Gastrocnemius medialis (tissue), 4 donors: ENCODE measurements at places on chromosomes 2 and 18.

DNA sequence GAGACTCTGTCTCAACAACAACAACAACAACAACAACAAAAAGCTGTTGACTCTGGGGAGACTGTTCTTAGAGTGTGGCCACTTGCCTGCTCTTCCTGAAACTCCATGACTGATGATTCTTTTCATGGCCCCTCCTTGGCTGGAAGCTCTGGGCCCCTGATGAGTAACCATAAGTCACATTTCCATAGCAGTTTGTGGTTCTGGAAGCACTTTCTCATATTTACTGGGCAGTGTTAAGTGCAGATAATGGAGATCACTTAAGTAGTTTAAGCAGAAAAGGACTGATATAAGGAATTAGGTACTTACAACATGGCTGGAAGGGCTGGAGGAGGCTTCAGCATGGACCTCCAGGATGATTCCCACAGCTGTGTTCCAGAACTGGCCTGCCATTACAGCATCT lies 147.3 kb upstream of the DLX2 start:
- DNase-seq: no peak

- DNase-seq: no peak
Observed at GRCh38 chr2:204339212-204339715, 206.0 kb upstream of the PARD3B start.

- no peak for DNase-seq
Observed at GRCh38 chr18:435940-436339, 64.6 kb downstream of the COLEC12 start.

DNA sequence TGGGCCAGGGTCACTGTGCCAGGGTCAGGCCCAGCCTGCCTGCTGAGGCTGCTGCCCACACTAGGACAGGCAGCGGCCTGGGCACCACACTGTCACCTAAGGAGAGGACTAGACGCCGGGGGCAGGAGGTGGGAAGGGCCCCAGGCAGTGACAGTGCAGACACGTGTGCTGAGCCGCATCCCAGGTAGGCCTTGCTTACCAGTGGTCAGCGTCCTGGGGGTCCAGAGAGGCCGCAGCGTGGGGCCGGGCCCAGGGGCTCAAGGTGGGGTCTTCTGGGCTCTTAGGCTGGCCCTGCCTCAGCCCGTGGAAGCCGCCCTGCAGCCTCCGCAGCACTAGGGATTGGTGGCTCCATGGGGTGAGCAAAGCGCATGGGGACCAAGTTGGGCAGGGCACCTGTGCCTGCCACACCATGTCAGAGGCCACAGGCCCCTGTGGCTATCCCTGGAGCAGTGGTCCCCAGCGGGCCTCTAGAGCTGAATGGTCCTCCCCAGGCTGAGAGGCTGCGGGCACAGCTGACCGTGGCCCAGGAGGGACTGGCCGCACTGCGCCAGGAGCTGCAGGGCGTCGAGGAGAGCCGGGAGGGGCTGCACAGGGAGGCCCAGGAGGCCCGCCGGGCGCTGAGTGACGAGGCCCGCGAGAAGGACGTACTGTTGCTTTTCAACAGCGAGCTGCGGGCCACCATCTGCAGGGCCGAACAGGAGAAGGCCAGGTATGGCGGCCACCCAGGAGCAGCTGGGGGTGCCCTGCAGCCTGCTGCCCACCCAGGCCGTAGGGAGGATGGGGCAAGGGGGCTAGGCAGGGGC lies 35.2 kb upstream of the SNED1 start:
- DNase-seq: no peak

DNA sequence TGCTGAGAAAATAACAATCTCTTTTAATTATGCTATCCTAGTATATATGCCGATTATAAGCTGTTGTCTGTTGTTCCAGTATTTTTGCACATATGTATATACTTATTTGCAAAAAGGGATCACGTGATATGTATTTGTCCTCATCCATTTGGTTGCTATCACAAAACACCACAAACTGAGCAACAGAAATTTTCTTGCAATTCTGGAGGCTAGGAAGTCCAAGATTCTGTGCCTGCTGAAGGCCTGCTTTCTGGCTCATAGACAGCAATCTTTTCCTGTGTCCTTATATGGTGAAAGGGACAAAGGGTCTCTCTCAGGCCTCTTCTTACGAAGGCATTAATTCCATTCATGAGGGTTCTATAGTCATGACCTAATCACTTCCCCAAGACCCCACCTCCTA lies 186.5 kb downstream of the LPIN1 start:
- no peak for DNase-seq

DNA sequence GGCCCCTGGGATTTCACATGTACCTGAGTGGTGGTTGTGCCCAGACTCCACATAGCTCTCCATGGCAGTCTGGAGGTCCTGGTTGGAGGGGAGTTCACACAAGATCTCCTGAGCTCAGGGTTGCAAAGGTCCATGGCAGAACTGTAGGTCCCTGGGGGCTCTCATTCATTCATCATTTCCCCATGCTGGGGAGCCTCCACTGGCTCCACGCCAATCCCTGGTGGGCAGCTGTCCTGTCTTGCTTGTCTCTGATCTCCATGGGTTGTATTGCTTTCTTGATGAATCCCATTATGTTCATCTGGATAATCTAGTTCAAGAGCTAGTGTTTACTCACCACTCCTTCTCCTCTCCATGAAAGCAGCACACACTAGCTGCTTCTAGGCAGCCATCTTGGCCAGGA lies 42.4 kb downstream of the ZSWIM2 start:
- DNase-seq: no peak

GRCh38 chr2:53727921-53728320 lies 39.7 kb upstream of the CHAC2 start:
- no peak for DNase-seq

DNA sequence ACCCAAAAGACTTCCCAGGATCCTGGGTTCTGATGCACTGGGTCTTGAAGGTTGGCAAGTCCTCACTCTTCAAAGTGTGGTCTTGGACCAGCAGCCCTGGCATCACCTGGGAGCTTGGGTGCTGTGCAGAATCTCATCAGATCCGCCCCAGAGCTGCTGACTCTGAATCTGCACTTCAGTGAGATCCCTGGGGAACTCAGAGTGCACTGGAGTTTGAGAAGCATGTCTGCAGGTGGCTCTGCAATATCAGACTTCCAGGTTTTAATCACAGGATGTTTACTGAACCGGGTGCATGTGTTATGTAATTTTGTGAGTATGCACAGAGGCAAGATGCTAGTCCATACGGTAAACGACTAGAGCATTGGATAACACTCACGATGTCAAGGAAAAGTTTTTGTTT lies 58.0 kb upstream of the BOD1L2 start:
- DNase-seq: no peak

- no peak for DNase-seq
Observed at GRCh38 chr2:118812552-118812951, 34.9 kb downstream of the EN1 start.

- DNase-seq: no peak
Observed at GRCh38 chr2:152875701-152876695, 157.6 kb downstream of the ARL6IP6 start.
